Activated T-helper 1 cell treated with anti-CD3 and anti-CD28 coated beads, Interleukin-12 subunit alpha, Interleukin-12 subunit beta, Interleukin-2, Interleukin-4 antibody, amounts not matched to agents 30 ng/mL and 10 ng/mL and 1 ng/mL, durations not matched to agents 14 hours and 24 hours and 36 hours (primary cell): ENCODE measurements at places on chromosomes 5 and 9. TPM values are rescaled to one million over a fixed set of nuclear protein-coding genes. Genes with fewer than 3 reads are reported as not detected.

CCNI2 gene
- total RNA-seq = 52.5 and 55.6 TPM in 2 replicates

RPL7A gene
- 2,401 and 2,463 TPM in 2 replicates for total RNA-seq

GRCh38 chr5:148966348-148966747, 96.5 kb downstream of the SH3TC2 start:
- DNase-seq = no peak

DNA sequence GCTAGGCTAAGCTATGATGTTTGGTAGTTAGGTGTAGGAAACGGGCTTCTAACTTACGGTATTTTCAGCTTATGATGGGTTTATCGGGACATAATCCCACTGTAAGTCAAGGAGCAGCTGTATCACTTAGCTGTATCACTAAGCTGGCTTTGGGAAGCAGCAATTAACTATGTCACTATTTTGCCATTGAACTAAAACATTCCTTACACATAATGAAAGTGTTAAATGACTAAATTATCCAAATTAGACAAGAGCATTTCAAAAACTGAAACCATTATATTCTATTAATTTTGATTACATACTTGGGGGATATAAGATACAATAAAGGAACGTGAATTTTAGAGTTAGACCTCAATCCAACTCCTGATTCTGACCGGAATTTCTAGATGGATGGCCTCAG, 188.3 kb downstream of the AGTPBP1 start:
- DNase-seq = no peak

- DNase-seq = no peak
These were observed 13.9 kb upstream of the BASP1 start for GRCh38 chr5:17203329-17204132.

DNA sequence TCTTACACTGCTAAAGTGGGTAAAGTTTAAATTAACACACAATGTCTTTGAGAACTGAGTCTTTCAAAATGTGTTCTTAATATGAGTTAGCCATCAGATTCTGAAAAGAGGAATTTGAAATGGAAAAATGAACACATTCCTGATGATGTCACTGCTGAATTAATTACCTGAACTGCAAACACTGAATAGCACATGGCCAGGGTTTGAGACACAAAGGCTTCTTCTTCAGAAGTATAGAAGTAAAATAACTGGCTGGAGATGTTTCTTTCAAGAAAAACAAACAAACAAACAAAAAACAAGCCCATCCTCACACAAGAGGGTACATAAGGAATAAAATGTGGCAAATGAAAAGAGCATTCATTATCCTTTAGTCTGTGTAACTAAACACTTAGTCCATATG, 7.1 kb downstream of the GLIS3 start:
- no peak for DNase-seq

DNA sequence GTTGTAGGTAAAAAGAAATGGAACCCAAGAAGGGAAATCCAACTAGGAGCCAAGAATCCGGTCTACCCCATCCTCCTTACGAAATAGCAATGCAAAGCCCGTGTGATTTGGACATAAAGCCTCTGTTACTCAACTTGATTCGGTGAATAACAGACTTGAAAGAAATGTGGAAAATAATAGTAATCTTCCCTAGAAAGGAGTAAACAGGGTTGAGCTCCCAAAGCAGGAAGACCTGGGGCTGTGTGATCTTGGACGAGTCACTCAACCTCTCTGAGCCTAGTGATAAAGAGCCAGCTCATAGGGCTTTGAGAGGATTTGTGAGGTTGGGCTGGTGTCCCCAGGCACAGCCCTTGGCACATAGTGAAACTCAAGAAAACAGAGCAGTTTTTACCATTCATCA, 42.7 kb upstream of the IL17B start:
- no peak for DNase-seq

GRCh38 chr5:54088081-54088480, 222.3 kb downstream of the ARL15 start:
- DNase-seq = no peak

DNA sequence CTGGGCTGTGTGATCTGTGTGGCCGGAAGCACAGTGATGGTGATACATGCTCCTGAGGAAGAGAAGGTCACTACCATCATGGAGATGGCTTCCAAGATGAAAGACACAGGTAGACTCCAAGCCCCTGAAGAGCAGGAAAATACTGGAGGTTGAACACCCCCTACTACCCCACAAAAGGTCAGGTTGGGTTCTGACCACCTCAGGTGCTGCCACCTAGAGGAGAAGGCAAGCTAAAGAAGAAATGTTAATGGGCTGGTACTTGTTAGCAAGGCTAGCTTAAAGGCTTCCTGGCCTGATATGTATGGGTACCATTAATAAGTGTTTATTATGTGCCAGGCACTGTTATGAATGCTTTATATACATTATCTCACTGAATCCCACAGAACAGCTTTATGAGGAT, 11.7 kb downstream of the NIPAL4 start:
- no peak for DNase-seq

GRCh38 chr5:143402553-143403333, 743 bp downstream of the NR3C1 start:
- DNase-seq = peak; percentile 42
